ENCODE measurements at places on chromosomes 4 and X. TPM values are rescaled to one million over a fixed set of nuclear protein-coding genes. Genes with fewer than 3 reads are reported as not detected.

AFM gene
- total RNA-seq, result not detected

DNA sequence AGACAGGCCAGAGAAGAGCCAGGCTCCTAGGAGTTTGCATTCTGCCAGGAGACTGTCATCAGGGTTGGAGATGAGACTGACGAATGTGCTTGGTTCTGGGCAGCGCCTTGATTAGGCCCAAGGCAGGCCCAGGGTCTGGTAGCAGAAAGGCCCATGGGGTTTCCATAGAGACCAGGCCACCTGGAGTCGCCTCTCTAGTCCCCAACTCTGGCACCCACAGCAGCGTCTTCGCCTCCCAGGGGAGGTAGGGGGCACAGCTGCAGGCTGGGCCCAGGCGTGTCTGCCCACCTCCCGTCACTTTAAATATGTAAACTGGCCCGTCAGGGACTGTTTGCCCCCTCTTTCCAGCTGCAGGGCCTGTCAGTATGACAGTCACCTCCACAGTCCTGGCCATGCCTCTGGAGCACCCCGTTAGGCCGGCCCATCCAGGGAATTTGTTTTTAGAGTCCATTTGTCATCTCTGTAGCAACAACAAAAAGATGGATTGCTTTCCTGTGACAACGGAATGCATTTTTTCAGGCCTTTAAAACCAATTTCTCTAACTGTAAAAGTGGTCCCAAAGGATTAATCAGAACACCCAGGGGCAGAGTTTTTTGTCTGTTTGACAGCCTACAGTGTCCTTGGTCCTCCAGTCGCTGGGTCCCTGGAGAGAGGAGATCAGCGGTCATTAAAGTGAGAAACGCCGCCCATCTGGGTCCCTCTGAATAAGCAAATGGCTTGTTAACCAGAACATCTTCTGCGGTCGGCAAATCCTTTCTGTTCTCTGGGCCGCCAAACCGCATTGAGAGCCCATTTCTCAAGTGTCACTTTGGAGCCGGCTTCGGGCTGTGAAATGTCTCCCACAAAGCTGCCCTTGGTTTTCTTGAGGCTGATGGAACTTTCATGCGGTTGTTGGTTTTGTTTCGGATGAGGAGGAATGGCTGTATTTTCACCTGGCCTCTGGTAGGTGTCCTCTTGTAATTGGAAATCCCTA, 153.0 kb upstream of the PSAPL1 start:
- DNase-seq, result no peak

- DNase-seq, result no peak
Observed at GRCh38 chrX:114152801-114153200, 431.1 kb upstream of the HTR2C start.

GRCh38 chr4:135508006-135508714, 1306.6 kb upstream of the PABPC4L start:
- DNase-seq, result peak; percentile 45

DNA sequence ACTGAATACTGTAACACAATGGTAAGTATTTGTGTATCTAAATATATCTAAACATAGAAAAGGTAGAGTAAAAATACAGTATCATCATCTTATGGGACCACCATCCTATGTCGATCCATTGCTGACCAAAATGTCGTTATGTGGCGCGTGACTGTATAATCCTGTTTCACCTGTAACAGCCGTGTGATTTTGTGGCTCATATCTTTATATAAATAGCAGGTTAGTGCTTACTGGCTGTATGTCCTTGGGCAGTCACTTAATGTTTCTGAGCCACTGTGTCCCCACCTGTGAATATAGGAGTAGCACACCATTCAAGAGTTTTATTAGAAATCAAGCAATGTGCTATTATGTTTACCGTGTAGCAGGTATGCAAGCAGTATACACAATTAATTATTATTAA, 226.2 kb upstream of the FAT1 start:
- no peak for DNase-seq

SSX2B gene
- not detected for total RNA-seq

AKAP14 gene
- total RNA-seq, result not detected

HPGDS gene
- total RNA-seq, result not detected

- no peak for DNase-seq
Observed at GRCh38 chr4:41852229-41852628, 83.0 kb upstream of the TMEM33 start.

EMCN gene
- 43.6 TPM for total RNA-seq

- no peak for DNase-seq
Observed at GRCh38 chr4:115851918-115852766, 738.7 kb upstream of the NDST4 start.

GRCh38 chr4:7324651-7325121, 110.0 kb downstream of the PSAPL1 start:
- no peak for DNase-seq

DNA sequence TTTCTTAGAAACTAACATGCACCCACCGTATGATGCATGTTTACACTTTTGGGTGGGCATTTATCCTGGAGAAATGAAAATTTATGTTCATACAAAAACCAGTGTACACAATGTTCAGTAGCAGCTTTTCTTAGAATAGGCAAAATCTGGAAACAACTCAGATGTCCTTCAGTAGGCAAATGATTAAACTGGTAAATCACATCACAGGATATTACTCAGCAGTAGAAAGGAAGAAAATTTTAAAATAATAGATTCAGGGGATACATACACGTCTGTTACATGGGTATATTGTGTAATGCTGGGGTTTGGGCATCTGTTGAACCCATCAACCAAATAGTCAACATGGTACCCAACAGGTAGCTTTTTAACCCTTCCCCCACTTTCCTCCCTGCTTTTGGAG, 25.2 kb upstream of the HSPA4L start:
- DNase-seq, result no peak

- no peak for DNase-seq
Observed at GRCh38 chrX:38770152-38770551, 31.1 kb upstream of the MID1IP1 start.

CXorf49 gene
- not detected for total RNA-seq

DNA sequence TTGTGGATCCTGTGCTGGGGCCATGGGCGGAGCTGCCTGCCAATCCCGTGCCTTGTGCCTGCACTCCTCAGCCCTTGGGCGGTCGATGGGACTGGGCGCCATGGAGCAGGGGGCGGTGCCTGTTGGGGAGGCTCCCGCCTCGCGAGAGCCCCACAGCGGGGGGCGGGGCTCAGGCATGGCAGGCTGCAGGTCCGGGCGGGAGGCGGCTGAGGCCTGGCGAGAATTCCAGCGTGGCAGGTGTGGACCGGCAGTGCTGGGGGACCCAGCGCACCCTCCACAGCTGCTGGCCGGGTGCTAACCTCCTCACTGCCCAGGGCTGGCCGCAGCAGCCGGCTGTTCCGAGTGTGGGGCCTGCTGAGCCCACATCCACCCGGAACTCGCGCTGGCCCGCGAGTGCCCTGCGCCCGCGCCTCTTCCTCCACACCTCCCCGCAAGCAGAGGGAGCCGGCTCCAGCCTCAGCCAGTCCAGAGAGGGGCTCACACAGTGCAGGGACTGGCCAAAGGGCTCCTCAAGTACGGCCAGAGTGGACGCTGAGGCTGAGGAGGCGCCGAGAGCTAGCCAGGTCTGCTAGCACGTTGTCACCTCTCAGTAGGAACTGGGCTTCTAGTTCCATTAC, 85.9 kb downstream of the GBA3 start:
- DNase-seq, result no peak

DNA sequence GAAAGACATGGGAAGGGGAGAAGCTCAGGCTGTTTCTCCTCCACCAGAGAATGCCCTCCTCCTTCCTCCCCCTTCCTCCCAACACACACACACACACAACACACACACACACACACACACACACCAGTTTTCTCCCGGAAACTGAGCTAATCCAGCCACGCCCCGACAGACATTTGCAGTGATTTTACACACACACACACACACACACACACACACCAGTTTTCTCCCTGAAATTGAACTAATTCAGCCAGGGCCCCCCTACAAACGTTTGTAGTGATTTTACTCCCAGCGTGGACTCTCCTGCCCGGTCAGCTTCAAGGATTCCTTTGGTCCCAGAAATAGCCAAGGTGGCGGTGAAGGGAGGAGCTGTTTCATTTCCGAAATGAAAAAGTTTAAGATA, 32.9 kb upstream of the STX18 start:
- DNase-seq, result peak; percentile 50

GSX2 gene
- total RNA-seq, result not detected

LRP2BP gene
- total RNA-seq, result 0.24 TPM

DNA sequence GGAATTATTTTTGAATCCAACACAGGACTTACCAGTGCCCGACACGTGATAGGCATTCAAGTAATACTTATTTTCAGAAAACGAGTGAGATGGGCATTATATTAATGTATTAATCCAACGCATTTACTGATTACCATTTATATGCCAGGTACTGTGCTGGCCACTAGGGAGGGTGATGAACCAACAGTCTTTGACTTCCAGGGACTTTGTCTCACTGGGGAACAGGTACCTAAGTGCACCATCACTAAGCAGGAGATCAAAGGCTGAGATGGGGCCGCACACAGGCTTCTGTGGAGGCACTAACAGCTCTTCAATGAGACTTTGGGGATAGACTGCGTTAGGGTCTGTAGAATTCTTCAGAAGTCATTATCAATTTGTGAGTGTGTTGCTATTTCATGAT, 5.7 kb upstream of the TADA2B start:
- DNase-seq, result no peak

DNA sequence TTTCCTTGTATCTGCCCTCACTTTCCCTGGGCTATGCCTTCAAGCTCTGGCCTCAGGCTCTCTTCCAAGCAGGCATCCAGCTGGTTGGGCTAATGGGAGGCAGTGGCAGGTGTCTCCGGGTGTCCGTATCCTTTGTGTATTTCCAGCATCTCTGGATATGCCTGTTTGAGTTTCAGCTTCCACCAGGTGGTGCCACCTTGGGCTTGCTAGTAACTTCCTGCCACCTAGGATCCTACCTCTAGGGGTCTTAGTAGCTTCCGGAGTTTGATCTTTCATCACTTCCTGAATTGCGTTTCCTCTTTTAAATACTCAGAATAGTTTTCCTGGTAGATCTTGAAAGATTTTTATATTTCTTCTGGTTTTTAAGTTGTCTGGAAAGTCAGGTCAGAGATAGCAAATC, 23.2 kb upstream of the ANOS1 start:
- DNase-seq, result no peak

GRCh38 chr4:21888195-21888976, 60.2 kb downstream of the KCNIP4 start:
- DNase-seq, result no peak

GRCh38 chrX:133983256-133983973, 2.0 kb downstream of the GPC3 start:
- DNase-seq, result no peak

DNA sequence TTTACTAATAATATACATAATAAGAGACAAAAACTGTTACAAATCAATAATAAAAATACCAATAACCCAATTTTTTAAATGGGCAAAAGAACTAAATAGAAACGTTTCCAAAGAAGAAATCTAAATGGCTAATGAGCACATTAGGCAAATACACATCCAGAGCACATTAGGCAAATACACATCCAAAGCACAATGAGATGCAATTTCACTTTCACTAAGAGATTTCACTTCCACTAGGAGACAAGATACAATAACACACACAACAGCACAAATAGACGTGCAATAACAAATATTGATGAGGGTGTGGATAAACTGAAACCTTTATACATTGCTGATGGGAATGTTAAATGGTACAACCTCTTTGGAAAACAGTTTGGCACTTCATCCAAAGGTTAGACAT, 250.7 kb downstream of the ARAP2 start:
- DNase-seq, result no peak

Data from glomerular endothelial cell (primary cell).